Left colon (tissue), 2 donors: ENCODE measurements at places on chromosomes 16 and 17.

DNA sequence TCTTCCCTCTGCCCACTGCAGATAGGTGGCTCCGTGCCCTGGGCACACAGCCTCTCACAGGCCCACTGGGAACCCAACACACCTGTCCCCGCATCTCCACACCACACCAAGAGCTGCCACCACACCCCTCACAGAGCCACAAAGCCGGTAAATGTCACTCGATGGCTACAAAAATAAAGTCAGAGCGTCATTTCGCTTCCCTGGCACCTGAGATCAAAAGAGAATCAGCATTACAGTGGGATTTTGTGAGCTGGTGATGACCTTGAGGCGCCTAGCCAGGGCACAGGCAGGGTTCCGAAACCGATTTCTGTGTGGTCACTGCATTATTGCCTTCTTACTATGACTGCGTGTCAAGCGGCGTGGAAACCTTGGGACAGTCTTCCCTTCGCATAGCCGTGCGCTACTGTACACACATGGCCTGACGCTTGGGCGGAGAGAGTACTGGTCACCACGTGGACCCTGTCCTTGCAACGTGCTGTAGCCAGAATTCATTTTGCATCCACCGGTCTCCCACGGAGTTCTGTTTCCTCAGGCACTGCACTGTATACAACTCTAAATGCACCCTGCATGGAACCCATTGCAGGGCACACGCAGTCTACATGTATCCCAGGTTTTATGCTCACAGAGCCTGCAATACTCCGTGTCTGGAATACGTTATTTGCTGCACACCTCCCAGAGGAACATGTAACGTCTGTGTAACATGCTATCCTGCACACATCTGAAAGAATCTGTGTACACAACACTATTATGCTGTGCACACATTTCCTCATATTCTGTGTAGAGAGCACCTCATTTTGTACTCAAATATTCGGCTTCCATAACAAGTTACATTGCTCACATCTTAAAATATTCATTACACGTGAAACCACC is 5.8 kb upstream of the FOXF1 start:
- no peak for DNase-seq

- DNase-seq: no peak
These were observed 287.3 kb upstream of the AXIN2 start for GRCh38 chr17:65848751-65849150.

- DNase-seq: no peak
These were observed 31.6 kb downstream of the ARHGAP17 start for GRCh38 chr16:24983561-24983960.

- no peak for DNase-seq
These were observed 124.0 kb downstream of the RGS9 start for GRCh38 chr17:65261152-65261551.

DNA sequence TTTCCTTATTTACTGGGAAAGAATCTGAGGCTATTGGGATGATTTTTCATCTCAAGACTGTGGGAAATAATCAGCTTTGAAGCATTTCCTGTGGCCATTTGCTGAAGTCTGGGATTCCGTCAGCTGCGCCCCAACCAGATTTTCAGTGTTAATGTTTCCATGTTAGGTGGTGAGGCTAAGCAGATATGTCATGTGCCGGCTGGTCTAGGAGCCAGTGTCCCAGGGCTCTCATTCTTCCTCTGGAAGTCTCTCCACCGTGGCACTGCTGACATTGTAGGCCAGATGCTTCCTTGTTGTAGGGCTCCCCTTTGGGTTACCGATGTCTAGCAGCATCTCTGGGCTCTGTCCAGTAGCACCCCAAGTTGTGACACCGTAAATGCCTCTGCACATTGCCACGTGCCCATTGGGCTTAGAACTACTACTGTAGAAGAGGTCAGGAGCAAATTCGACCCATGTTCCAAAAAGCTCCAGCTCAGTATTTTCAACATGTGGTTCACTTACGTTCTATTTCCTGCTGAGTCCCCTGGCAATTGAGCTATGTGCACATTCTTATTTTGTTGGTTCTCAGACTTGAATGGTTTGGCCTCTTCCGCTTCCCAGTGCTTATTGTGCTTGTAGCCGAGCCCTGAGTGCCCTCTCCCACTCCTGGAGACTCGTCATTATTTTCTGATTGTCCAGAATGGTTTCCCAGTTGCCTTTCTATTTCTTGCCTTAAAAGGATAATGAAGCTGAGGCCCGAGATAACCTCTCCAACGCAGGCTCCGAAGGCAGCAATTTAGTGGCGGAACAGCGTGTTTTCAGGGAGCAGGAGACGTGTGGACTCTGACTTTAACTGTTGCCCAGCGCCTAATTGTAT is 82.2 kb downstream of the SPECC1 start:
- DNase-seq: no peak

- no peak for DNase-seq
These were observed 11.1 kb downstream of the C16orf86 start for GRCh38 chr16:67677712-67678111.

- peak; percentile 60 for DNase-seq
These were observed 73.5 kb downstream of the CYTH1 start for GRCh38 chr17:78708510-78708973.

DNA sequence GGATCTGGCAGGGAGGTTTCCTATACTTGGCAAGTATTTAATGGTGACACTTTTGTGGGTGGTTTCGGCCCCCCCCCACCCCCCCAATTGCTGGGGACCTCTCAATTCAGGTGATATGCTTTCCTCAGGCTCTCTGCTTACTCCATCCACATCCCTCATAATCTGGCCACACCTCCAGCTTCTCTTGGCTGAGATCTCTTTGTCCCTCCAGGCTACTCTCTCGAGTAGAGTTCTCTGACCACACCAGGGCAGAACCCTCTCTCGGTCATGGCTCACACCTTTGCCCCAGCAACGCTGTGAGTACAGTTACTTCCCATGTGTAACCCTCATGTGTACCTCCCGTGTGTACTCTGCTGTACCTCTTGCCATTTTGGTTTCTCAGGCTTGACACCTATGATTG is 34.1 kb upstream of the SRSF1 start:
- no peak for DNase-seq

DNA sequence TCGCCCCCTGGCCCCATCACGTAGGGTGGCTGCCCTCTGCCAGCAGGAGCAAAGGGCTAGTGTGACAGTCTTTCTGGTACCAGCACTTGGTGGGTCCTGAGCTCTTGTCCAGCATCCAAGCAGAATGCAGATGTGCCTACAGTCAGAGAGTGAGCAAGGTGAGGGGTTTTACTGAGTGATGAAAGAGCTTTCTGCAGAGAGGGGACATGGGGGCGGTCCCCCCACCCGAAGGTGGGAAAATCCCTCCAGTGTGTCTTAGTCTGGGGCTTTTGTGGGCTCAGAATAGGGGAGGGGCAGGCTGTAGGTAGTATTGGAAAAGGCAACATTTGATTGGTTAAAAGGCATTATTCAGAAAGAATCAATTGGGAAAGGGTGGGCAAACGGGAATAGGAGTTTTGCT is 152.3 kb downstream of the RPTOR start:
- DNase-seq: no peak

- no peak for DNase-seq
These were observed 993 bp downstream of the GH1 start for GRCh38 chr17:63917646-63918045.

DNA sequence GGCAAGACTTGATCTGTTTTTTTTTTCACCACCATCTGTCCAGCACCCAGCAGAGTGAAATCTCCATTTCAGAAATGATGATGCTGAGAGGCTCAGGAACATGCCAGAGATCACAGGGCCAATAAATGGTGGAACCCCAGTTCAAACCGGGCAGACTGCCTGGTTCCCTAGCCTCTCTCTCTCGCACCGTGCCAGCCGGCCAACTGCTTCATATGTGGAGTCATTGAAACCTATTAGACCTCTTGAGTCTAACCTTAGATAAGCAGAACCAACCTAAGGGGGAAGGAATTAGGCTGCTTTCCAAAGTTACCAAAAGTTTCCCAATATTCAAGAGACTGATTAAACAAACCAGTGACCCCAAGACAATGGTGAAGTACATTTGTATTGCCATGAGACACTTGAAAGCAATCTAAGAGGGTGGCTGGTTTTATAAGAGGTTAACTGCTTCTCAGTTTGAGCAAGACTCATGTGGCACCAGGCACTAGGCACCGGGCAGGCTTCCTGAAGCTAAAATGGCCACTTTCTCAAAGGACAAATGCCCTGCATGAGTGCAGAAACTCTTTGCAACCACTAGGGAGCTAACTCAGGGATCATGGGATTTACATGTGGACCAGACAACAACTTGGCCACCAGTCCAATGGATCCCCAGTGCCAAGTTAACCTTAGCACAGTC is 18.4 kb downstream of the TOX3 start:
- DNase-seq: no peak

GRCh38 chr17:50394711-50395110 is 2.6 kb downstream of the LRRC59 start:
- no peak for DNase-seq

DNA sequence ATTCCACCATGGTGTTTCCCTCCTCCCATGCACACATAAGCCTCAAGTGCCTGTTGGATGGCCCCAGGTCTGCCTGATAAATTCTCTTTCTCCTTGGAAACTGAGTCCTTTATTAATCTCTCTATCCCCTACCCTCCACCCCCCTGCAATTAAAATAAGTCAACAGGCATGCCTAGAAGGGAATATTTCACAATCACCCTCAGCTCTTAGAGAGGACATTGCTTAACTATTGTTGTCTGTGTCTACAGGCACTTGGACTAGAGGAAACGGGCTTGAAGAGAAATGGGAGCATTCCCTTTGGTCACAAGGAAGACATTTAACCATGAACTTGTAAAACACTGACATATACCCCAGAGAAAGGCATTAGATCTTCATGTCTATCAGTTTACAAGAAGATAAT is 39.5 kb downstream of the RCVRN start:
- DNase-seq: no peak

- no peak for DNase-seq
These were observed 389.5 kb downstream of the KCNJ2 start for GRCh38 chr17:70558821-70559220.

DNA sequence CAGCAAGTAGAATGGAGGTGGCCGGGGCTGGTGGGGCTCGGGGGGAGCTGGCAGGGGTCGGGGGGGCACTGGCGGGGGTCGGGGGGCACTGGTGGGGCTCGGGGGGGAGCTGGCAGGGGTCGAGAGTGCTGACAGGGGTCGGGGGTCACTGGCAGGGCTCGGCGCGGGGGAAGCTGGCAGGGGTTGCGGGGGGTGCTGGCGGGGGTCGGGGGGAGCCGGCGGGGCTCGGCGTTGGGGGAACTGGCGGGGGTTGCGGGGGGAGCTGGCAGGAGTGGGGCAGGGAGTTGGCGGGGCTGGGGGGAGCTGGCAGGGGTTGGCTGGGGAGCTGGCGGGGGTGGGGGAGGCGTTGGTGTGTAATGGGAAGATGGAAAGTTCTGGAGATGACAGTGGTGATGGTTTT is 25.1 kb downstream of the CCDC57 start:
- DNase-seq: no peak

DNA sequence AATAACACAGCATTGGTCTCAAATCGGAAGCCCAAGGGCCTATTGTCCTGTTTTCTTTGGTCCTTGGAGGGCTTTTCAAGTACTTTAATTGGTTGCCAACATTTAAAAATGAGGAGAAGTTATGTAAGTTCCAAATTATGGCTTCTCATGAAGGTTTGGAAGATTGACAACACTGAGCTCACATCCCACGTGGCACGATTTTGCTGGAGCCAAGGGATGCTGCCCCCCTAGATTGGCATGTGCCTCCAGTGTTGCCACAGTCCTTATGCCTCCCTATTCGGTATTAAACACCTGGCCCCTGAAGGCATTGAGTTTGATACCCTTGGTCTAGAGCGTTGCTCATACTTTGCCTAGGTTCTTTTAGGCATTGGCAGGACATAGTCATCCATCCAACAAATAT is 108.0 kb downstream of the ZNF18 start:
- DNase-seq: no peak

GRCh38 chr17:50155115-50155819 is 4.8 kb upstream of the PPP1R9B start:
- DNase-seq: no peak

GRCh38 chr16:635573-636205 is 416 bp downstream of the METTL26 start:
- DNase-seq: no peak

DNA sequence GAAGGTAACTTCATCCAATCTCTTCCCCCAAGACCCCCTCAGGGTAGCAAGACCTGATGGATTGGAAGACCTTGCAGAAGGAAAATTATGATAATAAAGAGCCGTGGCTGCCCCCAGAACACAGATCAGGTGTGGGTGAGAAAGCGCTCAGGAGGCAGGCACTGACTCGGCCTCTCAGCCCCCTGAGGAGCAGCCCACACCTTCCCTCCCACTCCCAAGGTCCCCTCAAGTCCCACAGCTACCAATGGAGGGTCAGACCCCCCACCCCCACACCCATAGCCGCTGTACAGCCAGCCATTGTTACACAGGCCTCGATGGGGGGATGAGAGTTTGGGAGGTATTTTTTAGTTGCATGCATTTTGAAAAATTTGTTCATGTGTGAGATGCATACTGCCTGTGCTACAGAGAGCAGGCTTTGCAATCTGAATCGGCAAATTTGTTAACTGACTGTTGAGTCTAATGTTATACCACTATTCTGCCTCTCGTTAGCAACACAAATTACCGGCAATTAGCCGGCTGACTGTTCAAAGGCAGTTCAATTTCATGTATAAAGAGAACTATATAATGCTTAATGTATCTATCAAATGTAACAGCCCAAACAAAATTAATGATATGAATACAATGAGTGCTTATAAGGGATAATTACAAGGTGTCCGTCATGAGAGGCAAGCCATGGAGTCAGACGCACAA is 211.7 kb downstream of the C16orf78 start:
- no peak for DNase-seq

DNA sequence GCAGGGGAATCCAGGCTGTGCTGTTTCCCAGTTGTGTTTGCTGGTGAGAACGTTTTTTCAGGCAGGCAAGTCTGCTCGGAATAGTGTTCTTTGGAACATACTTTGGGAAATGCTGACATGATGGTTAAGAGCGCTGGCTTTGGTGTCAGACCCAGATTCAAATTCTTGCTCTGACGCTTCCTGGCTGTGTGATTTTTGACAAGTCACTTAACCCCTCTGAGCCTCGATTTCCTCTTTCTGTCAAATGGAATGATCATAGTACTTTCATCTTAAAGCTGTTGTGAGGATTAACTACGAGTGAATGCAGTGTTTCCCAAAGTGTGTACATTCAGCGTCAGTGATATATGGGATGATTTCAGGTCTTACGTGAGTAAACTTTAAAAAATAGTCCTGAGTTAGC is 4.8 kb downstream of the FBRS start:
- DNase-seq: no peak

DNA sequence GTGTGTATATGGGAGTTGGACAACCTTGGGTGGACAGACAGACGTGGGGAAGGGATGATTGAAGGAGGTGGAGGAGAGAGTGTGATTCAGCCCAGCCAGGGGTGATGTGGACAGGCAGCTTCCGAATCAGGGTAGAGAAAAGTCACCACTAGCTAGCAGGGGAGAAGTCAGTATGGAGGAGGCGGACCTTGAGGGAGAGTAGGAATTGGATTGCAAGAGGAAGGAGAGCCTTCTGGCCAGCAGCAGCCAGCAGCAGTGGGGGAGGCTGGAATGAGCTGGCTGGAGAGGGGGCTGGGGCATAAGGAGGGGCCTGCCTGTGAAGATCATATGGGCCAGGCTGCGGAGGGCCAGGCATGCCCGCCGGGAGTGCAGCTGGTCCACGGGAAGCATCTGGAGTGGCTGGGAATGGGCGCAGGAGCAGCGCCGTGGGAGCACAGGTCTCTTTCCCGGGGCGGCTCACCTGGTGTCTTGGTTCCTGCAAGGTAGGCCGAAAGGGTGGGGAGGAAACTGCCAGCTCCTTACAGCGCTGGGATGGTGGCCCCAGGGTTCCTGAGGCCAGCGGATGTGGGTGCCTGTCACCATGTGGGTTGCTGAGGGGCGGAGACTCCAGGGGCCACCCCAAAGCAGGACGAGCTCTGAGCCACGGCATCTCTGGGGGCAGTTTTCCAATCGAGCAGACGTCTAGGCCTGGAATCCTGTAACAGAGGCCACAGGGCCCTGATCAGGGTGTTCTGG is 235.3 kb downstream of the SEC14L1 start:
- DNase-seq: peak; percentile 55
